ENCODE measurements at places on chromosomes 3 and 15.
A peak's percentile ranks its signal among the peaks of the same experiment; 100 is the strongest.

GRCh38 chr3:48267782-48268181 lies 26.9 kb downstream of the ZNF589 start:
- no peak for DNase-seq

DNA sequence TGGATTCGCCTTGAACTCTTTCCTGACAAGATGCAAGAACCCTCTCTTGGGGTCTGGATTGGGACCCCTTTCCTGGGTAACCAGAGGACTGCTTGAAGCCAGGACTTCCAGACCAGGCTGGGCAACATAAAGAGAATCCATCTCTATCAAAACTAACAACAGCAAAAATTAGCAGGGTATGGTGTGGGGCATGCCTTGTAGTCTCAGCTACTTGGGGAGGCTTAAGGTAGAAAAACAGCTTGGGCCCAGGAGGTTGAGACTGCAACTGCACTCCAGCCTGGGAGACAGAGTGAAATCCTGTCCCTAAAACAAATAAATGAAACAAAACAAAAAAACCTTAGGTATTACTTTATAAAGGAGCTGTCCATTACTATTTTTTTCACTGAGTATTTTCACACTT lies 93.1 kb upstream of the PLXND1 start:
- DNase-seq, result no peak

GRCh38 chr3:99962703-99963102 lies 145.0 kb downstream of the CMSS1 start:
- DNase-seq, result no peak

DNA sequence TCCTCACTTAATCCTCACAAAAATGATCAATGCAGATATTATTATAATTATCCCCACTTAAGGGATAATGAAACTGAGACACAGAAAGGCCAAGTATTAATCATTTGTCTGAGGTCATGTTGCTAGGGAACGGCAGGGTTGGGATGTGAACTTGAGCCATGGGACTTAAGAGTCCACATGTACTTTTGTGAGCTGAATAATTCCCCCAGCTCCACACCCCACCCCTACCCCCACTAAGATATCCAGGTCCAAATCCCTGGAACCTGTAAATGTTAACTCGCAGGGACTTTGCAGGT lies 290.5 kb upstream of the GADL1 start:
- DNase-seq, result no peak

DNA sequence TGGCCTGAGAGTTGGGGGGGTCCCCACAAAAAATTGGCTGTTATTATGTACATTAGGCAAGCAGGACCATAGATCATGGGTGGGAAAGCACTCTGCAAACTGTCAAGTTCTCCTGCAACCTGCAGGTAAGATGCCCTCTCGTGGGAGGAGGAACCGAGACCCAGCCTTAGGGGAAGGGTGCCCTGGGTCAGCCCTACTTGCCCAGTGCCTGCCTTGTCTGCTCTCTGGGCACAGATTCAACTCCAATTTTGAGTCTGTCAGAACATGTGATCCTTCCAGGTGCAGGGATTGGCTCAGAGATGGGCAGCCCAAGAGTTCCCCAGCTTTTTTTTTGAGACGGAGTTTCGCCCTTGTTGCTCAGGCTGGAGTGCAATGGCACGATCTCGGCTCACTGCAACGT lies 99.2 kb downstream of the PLXNA1 start:
- DNase-seq, result no peak

- no peak for DNase-seq
These were observed 29.2 kb downstream of the SLC6A11 start for GRCh38 chr3:10845001-10845761.

- DNase-seq, result peak; percentile 78
These were observed 98.1 kb upstream of the SNRPN start for GRCh38 chr15:24856397-24857390.

GRCh38 chr15:58261368-58261767 lies 123.2 kb downstream of the AQP9 start:
- no peak for DNase-seq

GRCh38 chr3:138916824-138917223 lies 30.1 kb downstream of the FOXL2 start:
- DNase-seq, result no peak

- DNase-seq, result no peak
These were observed 56.9 kb downstream of the TJP1 start for GRCh38 chr15:29765234-29765841.

DNA sequence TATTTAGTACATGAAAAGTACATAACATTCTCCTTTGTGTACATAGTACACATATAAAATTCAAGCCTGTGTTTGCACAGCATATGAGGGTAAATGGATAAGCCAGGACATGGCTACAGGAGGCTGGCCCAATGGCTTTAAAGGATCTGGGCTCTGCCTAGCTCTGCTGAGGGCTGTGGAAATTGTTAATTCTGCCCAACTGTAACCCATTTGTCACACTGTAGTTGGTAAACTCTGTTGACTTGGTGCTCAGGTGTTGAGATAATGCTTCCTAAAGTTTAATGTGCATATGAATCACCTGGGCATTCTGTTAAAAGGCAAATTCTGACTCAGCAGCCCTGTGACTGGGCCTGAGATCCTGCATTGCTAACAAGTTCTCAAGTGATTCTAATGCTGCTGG lies 196.5 kb upstream of the ZPLD1 start:
- no peak for DNase-seq

DNA sequence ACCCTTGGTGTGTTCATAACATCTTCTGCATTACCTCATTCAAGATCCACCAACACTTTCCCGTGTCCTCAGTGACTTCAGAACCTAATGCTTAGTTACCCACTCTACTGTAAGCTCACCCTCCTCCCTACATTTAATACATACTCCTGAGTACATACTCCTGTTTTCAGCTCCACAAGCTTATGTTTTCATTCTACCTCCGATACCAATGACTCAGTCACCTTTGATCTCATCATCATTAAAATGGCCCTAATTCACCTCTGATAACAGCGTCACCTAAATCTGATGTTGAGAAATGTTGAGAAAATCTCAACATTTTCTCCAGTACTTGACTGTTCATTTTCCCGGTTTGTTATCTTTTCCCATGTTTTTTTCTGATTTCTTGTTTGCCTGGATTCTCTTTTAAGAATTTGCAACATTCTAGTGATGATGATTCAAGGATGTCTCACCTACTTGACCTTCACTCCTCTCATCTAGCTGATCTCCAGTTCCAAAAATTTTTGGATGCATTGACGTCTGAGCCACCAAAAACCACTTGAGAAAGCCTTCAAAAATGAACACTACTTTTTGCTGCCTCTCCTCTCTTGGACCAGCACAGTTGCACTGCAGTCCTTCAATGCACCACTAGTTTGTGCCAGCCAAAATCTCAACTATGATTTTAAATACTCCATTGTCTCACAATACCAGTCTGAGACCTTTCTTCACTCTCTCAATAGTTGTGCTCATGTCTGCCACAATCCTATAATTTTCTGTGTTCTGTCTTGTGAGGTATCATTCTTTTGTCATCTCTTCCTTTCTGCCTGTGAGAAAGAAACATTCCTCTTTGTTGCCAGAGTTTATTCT lies 220.7 kb upstream of the SEMA6D start:
- DNase-seq, result no peak

DNA sequence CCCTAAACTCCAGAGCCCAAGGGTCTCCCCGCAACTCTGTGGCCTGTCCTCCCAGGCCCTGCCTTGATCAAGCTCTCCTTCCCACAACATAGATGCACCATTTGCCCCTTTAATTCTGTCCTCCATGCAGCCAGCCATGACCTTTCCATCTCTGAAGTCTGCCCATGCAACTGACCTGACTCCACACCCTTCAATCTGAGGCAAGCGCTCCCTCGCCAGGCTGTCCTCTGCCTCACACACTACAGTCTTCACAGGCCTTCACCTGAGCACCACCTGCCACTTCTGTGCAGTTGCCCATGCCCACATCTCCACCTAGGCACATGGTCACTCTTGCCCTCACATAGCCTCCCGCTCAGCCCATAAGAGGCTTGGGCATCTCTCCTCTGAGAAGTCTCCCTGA lies 244.0 kb downstream of the OCA2 start:
- DNase-seq, result no peak

DNA sequence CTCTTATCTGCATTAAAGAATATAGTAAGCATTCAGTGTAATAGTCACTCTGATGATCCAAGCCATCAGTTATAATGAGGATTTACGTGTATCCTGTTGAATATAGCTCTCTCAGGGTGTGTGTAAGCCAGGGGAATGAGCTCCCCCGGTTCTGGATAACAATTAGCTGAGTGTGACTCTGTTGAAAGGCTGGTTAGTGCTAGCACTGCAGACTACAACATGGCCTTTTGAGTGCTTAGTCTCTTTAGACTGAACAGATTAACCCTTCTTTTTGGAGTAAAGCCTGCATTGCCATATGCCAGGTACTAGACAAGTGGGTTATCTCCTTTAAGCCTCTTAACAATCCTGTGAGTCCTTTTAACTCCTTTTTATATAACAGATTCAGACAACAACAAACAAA lies 119.5 kb downstream of the TMEM108 start:
- DNase-seq, result no peak

- DNase-seq, result no peak
These were observed 76.3 kb upstream of the ABHD17C start for GRCh38 chr15:80618685-80619400.

DNA sequence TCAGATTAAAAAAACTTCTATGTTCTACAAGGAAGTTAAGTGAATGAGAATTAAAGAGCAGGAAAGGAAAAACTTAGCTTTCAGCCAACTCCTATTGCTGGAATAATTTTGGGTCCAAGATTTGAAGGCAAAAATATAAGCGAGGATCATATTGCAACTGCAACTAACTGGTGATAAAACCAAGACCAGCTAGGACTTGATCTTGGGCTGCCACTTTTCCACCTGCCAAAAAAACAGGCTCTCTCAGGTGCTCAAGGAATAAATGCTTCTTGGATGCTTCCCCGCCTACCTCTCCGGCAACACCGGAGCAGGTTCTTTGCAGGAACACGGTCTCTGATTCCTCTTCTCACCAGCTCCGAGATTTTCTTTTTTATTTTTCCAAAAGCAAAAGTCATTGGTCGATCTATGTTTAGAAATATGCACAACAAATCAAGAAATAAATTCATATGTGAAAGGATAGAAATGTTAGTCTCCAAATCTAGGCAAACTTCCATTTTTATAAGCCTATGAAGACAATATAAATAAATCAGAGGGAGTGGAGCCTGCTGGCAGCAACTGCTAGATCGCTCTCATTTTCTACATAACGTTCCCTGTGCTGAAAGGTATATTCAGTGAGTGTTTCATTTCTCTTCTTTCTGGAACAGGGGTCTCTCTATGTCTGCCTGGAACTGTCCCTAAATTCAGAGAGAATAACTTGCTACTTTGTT lies 241.9 kb downstream of the NTRK3 start:
- DNase-seq, result no peak

- DNase-seq, result no peak
These were observed 19.8 kb downstream of the MORC1 start for GRCh38 chr3:109098079-109098644.

DNA sequence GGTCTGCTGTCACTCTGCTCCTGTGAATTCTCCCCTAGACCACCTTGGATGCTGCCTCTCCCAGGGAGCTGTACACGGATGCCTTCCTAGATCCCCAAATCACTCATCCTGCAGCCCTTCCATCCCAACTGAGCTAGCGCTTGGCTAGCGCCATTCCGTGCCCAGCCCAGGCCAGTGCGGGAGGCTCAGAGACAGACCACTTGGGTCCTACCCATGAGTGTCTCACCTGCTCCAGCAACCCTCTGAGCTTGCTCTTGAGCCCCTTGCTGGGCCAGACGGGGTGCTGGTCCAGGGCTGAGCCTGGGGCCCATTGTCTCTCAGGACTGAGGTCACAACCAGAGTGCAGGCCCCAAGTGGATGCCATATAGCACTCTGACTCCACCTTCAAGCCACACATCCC lies 17.7 kb downstream of the SH2D7 start:
- no peak for DNase-seq

- DNase-seq, result no peak
These were observed 54.5 kb upstream of the LRIG1 start for GRCh38 chr3:66555214-66555844.

- DNase-seq, result no peak
These were observed 483.2 kb upstream of the SGO1 start for GRCh38 chr3:20669184-20669583.

- no peak for DNase-seq
These were observed 25.8 kb downstream of the PPM1L start for GRCh38 chr3:160781863-160782262.

DNA sequence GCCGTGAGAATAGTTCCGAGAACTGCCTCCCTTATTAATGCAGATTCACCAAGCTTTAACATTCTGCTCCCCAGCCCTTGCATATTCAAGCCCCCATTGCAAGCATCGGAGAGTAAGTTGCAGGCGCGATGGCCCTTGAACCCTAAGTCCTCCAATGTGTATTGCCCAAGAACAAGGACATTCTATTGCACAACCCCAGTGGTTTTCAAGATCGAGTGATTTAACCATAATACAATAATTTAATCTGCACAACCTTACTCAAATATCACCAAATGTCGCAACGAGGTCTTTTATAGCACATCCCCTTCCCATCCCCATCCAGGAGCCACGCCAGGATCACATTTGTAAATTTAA lies 21.7 kb upstream of the PLXND1 start:
- no peak for DNase-seq

DNA sequence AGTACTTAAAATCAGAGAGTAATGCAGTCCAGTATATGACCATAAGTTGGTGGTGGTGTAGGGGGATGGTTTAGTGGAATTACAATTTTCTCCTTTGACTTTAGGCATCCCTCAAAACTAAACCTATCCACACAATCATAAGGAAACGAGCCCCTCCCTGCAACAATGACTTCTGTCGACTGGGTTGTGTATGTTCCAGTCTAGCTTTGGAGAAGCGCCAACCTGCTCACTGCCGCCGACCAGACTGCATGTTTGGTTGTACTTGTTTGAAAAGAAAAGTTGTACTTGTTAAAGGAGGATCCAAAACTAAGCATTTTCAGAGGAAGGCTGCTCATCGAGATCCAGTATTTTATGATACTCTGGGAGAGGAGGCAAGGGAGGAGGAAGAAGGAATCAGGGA lies 52.8 kb downstream of the MGA start:
- DNase-seq, result no peak

DNA sequence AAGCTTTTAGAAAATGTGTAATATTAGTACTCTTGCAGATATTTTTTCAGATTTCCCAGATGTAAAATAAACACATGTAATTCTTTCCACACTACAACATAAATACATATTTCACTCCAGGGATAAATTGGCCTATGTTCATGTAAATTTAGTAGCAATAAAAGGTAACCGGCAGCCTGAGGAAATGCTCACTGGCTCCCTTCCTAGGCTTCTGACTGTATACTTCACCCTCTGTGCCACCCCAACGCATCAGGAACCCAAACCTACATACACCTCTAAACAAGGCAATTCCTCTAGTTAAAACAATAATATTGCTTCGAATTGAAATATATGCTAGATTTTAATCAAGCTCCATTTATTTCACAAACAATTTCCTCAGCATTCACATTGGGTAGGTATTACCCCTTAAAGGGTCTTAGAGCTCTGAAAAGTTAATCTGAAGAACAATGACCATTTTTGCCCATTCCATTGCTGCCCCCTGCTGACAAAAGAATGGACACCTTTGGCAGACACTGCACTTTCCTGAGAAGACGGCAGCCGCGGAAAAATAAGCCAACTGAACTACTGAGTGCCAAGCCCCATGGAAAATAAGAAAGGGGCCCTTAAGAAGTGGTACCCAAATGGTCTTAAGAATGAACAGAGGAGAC lies 212.5 kb downstream of the OSBPL10 start:
- DNase-seq, result peak; percentile 51

GRCh38 chr3:191774485-191774884 lies 313.5 kb downstream of the PYDC2 start:
- DNase-seq, result no peak
